ENCODE measurements at places on chromosomes 6 and 20.
A peak's percentile ranks its signal among the peaks of the same experiment; 100 is the strongest.

DNA sequence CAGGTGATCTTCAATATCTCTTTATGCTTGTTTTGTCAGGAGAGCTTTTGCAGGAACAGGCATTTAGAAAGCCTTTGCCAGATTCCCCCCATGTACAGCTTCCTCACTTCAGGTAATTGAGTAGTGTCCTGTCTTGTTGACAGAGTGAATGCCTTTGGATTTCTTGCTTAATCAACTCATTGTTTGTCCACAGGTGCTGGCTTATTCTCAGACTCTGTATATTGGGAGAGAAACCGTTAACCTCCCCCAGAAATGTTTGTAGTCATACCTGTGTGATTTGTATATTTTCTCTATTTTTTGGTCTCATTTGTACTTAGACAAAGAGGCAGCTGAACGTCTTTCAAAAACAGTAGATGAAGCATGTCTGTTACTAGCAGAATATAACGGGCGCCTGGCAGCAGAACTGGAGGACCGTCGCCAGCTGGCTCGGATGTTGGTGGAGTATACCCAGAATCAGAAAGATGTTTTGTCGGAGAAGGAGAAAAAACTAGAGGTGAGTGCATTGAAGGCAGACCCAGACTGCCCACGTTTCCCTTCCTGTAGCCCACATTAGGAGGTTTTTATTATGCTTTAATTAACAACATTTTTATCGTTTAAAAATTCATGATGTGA, 32.3 kb downstream of the RPRD1B start:
- DNase-seq: peak; percentile 69

DNA sequence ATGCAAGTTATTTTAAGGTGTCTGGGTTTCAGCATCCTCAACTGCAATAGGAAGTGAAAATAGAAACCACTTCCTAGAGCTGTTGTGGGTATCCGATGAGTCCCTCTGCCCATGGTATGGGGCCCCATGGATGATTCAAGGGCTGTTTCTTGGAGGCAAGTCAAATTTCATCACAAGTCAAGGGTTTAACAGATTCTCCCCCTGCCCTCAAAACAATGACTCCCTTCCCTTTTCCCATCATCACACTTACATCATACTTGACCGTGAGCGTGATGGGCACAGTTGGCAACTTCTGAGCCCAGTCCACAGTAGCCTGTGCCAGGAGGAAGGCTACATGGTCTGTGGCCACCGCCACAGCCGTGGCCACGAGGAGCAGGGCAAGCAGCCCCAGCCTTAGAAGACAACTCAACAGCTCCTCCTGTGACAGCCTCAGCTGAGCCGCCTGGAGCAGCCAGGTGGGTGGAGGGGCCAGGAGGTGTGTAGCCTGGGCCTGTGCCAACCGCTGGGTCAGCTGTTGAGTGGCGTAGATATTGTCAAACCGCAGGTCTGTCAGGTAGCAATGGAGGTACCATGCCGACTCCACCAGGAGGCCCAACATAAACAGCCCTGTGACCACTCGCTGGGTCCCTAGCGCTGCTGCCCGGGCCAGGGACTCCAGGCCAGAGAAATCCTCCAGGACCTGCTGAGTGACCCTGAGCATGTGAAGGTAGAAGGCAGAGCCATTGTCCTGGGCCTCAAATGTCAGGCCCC, 5.2 kb downstream of the OCSTAMP start:
- DNase-seq: no peak

- DNase-seq: no peak
These were observed 110.6 kb downstream of the UBE3D start for GRCh38 chr6:82954937-82955577.

GRCh38 chr6:25042036-25042521, 106.3 kb upstream of the RIPOR2 start:
- no peak for DNase-seq

DNA sequence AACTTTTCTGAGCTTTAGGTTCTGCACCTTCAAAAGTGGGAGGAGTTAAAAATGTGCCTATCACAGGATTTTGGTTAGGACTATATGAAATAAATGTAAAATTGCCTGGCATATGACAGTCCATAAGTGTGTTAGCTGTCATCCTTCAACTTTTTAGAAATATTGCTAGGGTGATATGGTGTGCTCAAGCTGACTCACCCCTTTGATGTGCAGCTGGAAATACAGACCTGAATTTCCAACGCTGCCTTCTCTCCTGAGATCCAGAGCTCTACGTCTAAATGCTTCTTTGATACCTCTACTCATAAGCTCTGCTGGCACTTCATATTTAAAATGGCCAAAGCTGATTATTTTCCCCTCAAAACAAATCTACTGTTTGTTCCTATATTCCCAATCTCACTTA, 2.7 kb downstream of the SLC35B3 start:
- DNase-seq: no peak

DNA sequence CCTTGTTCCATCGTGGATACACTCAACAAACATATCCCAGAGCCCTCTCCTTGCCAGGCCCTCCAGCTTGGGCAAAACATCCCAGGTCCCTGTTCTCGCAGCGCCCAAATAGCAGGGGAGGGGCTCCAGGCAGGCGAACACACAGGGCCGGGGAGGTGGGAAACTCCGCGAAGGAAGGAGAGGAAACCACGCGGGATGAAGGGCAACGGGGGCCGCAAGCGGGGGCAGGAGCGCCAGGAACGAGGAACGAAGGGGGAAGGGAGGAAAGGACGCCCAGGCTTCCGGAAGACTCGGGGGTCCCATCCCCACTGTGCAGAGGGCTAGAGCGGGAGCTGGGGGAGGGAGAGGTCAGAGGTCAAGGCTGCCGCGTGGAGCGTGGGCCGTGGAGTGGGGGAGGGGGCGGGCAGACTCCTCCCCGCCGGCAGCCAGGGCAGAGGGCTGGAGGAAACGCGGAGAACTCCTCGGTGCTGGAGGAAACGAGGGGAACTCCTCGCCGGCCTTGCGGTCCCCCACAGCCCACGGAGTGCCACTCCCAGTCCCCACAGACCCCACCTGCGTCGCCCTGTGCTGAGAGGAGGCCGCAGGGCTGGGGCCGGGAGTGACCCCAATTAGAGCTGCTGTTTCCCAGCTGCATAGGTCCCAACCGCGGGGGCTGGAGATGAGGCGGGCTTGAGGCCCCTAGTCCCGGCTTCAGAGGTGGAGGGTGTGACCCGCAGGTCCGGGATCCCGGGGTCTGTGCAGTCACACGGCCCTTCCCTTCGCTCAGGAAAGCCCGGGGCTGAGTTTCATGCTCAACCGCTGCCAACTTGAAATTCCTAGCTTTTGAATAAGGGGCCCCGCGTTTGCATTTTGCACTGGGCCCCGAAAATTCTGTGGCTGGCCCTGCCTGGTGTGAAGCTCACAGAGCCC, 1.2 kb upstream of the RBM38 start:
- DNase-seq: no peak

GRCh38 chr6:33592595-33593413, 12.7 kb upstream of the BAK1 start:
- no peak for DNase-seq

DNA sequence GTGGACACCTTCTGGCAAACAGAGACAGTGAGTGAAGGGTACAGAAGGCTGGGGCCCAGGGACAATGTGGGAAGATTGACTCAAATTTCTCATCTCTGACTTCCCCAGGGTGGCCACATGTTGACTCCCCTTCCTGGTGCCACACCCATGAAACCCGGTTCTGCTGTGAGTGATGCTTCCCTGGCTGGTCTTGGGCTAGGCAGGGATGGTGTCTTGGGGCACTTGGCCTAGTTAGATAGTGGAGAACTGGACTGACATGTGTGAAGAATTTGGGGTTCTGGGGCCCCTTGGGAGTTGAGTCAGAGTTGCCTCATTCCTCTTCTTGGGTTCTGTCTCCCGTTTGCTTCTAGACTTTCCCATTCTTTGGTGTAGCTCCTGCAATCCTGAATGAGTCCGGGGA, 34.2 kb downstream of the GSS start:
- no peak for DNase-seq

DNA sequence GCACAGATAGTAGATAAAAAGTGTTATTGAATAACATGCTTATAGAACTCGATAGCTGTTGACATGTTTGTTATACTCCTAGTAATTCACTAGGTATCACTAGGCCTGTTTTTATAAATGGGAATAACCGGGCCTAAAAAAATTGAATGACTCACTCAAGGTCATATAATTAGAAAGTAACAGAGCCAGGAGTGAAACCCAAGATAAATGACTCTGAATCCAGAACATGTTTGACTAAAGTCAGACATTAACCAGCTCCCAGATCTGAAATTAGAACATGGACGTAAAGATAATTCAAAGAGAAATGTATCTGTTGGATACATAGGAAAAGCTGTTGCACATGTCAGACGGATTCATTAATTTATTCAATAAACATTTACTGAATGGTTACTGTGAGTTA, 26.9 kb downstream of the RGS17 start:
- no peak for DNase-seq

DNA sequence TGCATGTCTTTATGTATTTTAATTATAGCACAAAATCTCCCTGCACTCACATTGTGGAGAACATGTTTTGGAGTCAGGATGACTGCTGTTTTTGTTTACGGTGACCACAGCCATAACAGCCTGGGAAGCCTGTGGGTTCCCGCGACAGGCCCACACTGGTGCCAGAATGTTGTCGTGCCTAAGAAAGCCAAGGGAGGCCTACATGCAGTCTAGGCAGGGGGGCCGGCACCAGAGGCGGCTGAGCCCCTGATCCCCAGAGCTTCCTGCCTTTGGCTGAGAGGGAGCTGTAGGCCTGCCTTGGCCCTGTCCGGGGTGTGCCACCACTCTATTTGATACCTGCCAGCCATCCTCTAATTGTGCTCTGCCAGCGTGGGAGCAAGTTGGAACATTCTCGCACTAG, 46.7 kb downstream of the TBC1D7 start:
- no peak for DNase-seq

DNA sequence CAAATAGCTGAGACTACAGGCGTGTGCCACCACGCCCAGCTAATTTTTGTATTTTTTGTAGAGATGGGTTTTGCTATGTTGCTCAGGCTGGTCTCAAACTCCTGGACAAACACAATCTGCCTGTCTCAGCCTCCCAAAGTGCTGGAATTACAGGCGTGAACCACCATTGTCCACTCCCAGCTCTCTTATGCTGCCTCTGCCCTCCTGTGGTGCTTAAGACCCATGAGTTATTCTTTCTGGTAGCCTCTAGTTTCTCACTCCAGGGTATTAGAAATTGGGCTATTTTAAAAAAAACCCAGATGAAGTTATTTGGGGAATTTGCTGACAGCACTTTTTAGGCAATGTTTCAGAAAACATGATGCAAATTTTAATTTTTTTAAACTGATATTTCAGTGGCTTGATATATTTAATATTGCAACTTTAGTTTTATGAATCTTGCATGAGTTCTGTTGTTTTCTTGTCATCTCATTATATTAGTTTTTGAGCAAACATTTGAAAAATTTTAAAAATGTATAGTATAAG, 114.0 kb upstream of the FOXO3 start:
- no peak for DNase-seq

DNA sequence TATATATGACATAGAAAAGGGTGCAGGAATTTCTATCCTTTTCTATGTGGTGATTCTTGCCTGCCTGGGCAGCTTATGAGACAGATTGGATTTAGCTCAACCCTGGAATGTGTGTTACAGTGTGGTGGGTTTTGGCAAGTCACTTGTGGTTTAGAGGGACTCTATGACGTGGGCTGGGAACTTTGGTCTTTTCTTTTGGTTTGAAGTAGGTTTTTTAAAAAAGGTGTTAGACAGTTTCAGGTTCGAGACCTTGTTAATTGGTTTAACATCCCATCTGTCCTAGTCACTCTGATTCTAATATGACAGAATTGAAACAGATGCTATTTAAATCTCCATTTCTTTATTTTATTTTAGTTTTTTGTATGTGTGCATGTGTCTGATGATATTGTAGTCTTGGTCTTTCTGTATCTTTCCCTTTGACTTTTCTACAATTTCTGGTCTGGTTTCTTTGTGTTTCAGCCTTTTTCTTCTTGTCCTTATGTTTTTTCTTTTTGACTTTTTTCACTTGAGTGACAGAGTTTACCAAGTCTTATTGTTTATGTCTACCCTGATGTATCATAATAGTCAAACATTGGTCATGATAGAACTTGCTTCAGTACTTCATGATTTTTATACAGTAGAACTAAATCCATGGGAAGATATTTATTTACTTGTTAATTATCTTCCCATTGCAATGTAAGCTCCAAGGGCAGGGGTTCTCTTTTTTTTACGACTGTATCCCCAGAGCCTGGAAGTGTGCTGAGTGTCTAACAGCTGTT, 174.3 kb downstream of the CDKAL1 start:
- DNase-seq: no peak

DNA sequence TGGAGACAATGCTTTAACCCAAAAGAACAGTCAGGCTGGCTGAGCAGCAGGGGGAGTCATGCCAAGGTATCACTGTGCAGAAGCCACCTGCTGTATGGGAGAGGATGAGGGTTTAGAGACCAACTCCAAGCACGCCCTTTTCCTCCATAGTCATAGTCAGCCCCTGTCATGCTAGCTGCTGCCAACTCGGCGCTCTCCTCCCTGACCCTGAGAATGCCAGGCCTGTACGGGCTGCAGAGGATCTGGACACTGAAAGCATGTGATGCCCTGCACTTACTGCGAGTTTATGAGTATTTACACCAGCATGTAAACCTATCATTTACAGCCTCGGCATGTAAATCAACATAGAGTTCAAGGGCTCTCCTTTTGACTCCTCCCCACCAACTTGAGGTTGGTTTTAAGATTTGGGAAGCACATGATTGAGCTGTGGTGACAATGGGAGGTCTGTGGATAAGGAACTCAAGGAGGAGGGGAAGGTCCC, 11.7 kb upstream of the SCUBE3 start:
- DNase-seq: peak; percentile 56

DNA sequence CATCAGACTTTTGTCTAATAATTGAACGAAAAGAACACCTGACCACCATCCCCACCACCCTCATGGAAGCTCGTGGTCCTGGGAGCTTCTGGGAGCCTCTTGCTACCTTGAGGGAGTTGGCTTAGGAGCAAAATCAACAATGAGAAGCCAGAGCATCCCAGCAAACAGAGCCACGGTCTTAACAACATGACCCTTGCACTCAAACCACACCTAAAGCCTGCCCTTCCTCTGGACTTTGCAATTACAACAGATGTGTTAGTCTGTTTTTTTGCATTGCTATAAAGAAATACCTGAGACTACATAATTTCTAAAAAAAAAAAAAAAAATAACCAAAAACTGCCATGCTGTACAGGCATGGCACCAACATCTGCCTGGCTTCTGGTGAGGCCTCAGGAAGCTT, 9.5 kb upstream of the RBM24 start:
- DNase-seq: no peak

- no peak for DNase-seq
These were observed 8.4 kb upstream of the IRF4 start for GRCh38 chr6:382883-383810.
